ENCODE measurements at places on chromosomes 7 and 10.

- DNase-seq: peak; percentile 28
These were observed 13.6 kb downstream of the MICU1 start for GRCh38 chr10:72612203-72612826.

- no peak for DNase-seq
These were observed 75.0 kb downstream of the GPR26 start for GRCh38 chr10:123741146-123741545.

- DNase-seq: peak; percentile 74
These were observed 180.5 kb downstream of the ZNF365 start for GRCh38 chr10:62554632-62555199.

- DNase-seq: no peak
These were observed 301.0 kb upstream of the IMMP2L start for GRCh38 chr7:111863269-111863668.

DNA sequence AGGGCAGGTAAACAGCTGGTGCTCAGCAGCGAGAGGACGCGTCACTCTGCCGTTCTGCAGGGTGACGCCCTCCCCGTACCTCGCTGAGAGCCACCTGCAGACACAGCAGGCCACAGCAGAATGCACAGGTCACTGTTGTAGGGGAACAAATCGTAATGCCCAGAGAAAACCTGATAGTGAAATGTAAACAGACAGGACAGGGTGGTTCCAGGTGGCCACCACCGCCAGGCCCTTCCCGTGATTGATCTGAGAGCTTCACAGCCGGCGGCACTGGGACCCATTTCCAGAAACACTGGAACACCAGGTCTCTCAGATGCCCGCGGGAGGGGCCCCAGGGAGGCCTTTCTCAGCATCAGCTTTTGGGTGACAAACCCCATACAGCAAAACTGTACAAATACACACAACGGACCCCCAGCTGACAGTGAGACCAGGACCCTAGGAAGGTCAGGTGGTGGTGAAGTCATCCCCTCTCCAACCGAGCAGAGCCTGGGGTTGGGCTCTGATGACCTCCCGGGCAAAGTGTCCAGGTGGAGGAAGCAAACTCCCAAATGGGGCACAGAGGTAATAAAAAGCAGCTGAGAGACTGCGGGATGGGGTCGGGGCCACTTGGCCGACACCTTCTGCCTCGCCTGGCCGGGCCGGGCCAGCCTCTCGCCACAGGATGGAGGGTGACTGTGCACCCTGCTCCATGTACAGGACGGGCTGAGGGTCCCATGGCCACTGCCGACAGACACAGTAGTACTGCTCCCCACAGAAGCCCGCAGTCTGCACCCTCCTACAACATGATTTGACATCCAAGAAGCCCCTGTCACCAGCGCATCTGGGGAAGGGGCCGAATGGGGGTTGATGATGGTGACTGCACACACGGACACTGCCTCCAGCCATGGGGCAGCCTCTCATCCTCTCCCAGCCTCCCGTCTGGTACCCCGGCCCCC lies 4.6 kb downstream of the BHLHA15 start:
- DNase-seq: no peak
